Inflammatory macrophage treated with lipopolysaccharide for 4 hours (primary cell): ENCODE measurements at places on chromosomes 12 and 14.

- no peak for DNase-seq
Observed at GRCh38 chr12:126346087-126346486, 1280.9 kb downstream of the AACS start.

- peak; percentile 95 for DNase-seq
Observed at GRCh38 chr12:26360062-26360461, 164.7 kb downstream of the SSPN start.

GRCh38 chr12:33111850-33112249 lies 215.3 kb upstream of the PKP2 start:
- no peak for DNase-seq

- DNase-seq = no peak
Observed at GRCh38 chr12:30926243-30927221, at the start of gene TSPAN11. TSPAN11 (plus strand) TSS chr12:30926748; CDS start chr12:30953992, 27,244 bp downstream.

DNA sequence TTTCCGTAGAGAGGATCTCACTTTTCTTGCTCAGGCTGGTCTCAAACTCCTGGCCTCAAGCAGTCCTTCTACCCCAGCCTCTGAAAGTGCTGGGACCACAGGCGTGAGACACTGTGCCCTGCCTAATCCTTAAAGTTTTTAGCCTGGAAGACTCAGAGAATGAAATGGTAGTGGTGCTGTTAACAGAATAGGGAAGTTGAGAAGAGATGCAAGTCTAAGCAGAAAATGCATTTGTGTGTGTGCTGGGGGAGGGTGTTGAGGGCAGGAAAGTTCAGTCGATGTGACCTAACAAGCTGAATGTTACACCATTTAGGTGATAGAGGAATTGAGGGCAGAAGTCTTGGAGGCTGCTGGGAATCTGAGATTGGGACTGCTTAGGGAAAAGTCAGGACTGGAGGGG lies 6.9 kb upstream of the TUBA1A start:
- DNase-seq = peak; percentile 65

GRCh38 chr12:118058881-118059280 lies 2.1 kb downstream of the WSB2 start:
- no peak for DNase-seq

DNA sequence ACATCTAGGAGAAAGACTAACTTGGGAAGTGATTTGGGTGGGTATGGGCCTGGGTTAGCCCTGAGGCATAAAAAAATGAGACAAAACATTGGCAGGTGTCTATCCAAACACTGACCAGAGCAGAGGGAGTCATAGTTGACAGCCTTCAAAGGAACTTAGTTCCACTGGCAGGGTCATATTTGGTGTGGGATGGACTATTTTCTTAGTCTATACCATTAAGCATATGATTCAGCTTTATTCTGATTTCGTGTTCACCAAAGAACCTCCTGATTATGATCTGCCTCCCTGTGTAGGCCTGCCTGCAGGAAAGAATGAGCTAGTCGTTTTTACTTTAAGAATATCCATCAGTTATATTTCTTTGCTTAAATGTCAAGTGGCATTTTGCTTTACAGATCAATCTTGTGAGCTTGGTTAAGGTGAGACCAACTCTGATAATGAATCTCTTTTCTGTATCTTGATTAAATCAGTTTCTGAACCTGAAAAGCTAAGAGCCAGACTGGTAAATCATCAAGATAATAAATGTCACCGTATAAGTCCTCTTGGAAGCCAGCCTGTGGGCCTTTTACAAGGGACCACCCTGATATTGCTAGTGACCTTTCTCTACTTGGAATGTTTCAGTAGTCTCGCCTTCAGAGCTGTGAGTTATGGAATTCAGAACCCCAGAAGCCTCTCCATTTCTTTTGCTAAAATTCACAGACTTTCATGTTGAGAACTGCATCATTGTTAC lies 182.9 kb downstream of the MON2 start:
- no peak for DNase-seq

DNA sequence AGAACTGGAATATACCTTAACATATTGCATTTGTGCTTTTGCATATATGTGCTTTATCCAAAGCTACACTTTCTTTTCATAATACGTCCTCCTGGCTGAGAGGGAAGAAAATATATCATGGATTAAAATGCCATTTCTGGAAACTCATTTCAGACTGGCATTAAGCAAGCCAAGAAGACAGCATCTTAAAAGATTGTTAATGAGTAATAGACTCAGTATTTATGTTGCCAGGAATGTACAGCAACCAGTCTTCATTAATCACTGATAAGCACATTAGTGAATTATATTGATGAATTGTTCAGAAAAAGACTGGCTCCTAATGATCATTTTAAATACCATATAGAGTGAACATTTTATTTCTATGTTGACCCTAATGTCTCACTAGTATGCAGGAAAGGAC lies 134.9 kb upstream of the IFNG-AS1 start:
- no peak for DNase-seq

DNA sequence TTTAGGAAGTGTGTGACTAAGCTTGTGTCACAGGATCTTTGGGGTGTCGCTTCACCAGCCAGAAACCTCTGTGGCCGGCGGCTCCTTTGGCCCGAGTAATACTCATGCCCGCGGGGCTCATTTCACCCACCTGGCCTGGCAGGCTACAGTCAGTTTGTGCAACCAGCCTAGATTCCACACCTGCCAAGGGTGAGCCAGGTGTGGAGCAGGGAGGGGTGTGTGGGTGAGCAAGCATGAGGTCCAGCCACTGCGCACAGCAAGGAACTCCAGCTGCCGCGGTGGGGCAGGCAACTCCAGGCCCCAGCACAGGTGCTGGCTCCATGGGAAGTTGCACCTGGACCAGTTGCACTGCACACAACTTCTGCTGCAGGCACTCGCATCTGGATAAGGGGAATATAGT lies 462.3 kb upstream of the LRFN5 start:
- no peak for DNase-seq

GRCh38 chr12:94174576-94174975 lies 26.2 kb downstream of the PLXNC1 start:
- peak; percentile 87 for DNase-seq

GRCh38 chr14:49553892-49554291 lies 32.3 kb downstream of the RPS29 start:
- DNase-seq = no peak

DNA sequence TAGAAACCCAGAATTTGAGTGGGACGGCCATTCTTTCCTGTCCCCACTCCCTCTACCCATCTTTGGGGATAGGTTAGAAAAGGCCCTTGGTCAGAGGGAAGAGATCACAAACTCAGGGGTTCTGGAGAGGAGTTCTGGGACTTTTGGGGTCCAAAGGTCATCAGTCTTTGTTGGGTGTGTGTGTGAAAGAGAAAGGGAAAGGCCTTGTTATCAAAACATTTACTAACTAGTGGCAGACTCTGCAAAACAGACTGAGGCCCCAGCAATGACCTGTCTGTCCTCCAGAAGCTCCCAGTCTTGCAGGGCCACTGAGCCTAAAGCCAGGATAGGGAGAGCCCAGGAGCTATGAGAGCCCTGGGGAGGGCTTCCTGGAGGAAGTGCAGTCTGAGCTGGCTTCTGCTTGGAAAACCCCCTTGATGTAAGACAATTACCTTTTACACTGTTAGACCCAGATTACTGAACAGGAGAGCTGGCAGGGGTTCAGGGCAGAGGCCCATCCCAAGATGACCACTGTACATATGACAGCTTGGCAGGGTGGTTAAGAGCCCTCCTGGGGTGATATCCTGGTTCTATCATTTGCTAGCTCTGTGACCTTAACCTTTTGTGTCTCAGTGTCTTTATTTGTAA lies 429.1 kb upstream of the CCDC196 start:
- no peak for DNase-seq

DNA sequence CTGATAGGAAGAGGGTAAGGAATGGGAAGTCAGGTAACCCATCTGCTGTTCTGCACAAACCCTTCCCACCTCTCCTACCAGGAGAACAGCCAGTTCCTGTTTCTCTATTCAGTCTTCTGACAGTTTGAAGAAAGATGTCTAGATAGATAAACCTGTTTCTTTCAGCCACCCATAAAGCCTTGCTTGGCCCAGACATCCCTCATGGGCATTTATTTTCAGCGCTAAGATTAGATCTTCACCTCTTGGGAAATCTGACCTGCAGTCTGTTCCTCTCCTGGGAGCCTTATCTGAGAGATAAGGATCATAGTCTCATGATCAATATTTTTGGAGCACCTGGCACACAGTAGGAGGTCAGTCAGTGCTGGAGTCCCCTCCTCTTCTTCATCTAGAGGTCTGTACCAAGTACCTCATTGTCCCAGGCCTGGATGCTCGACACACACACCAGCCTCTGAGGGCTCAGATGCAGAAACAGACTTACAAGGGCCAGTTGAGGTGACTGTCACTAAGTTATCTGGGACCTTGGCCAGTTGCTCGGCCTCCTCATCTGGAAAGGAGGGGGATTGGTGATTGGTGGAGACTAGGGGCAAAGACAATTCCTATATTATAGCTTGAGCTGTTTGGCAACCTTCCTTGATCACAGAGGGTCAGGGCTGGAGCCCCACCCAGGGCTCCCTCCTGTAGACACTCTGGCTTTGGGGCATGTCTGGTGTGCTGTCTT lies 18.2 kb downstream of the ACVRL1 start:
- no peak for DNase-seq

- no peak for DNase-seq
Observed at GRCh38 chr12:60724984-60725383, 1129.2 kb downstream of the SLC16A7 start.

- DNase-seq = peak; percentile 20
Observed at GRCh38 chr12:104494137-104494792, 37.5 kb downstream of the CHST11 start.

DNA sequence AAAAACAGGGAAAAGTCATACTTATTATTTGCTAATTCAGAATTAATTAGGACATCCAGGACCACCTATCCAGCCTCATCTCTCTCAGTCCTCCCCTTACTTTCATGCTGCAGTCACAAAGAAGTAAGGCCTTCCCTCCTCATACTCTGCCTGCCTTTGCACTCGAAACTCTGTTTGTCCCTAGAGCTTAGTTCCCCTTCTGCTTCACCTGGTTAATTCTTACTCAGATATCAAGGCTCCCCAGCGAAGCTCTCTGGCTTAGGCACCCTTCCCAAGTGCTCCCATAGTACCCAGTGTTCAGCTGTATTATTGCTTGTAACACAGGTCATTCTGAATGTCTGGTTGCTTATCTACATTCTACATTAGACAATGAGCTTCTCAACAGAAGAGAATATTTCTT lies 81.3 kb downstream of the ERGIC2 start:
- DNase-seq = peak; percentile 17

DNA sequence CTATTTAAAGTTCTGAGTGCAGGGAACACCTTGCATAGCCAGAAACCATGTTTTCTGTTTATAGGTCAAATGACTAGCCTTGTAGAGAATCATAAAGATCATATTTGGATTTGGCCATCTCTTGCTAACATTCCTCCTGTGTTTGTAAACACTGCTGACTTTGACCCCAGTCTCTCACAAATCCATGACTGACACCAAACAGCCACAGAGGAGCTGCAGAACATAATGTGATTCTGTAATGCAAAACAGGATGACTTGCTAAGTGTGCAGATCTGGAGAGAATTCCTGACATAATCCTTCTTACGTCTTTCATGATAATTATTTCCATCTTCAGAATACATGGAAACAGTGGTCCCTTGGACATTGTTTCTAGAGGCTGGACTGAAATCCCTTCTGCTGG lies 211.8 kb downstream of the BMP4 start:
- no peak for DNase-seq

- DNase-seq = no peak
Observed at GRCh38 chr12:18427520-18427919, 166.2 kb downstream of the PIK3C2G start.

DNA sequence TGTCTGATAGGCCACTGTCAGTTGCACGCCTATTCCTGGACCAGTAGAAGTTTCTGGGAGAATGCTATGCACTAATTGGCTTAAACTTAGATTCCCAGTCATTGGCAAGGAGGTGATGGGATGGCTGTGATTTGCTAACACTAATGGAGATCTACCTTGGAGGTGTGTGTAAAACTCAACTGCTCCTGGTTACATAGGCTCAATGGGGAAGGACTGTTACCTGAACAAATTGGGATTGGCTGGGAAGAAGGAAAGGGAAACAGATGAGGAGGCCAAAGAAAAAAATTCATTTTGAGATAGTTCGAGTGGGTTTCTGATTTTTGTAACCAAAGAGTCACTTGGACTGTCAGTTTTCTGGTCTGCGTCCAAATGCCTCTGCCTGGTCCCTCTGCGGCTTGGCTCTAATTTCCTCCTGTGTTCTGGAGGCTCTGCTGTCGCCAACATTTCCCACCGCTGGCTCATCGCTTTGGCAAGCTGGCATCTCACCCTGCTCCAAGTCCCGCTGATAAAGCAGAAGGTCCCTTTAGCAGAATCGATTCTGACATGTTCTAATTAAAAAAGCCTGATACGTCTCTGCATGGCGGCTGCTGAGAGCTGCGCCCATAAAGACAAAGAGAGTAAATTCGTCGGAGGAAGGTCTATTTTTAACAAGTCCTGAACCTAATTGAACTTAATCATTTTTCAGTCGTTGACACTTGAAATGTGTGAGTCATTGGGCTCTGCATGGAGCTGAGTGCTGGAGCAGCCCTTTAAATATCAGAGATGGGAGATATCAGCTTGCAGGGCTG lies 2.0 kb upstream of the CCDC63 start:
- no peak for DNase-seq

DNA sequence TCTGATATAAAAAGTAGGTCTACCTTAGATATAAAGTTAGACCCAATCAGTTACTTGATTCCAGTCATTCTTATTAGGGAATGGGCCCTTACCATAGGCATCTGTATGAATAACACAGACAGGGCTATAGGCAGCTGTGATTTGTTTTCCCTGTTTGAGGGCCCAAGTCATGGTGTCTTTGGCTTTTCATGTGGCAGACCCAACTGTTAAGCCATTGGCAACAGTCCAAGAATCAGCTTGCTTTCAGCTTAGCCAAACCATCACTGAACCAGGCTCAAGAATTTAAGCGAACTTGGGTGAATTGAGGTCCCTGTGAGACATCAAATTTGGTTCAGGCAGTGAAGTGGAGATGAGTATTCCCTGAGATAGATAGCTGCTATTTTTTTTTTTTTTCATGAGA lies 111.2 kb downstream of the LRRIQ1 start:
- no peak for DNase-seq

DNA sequence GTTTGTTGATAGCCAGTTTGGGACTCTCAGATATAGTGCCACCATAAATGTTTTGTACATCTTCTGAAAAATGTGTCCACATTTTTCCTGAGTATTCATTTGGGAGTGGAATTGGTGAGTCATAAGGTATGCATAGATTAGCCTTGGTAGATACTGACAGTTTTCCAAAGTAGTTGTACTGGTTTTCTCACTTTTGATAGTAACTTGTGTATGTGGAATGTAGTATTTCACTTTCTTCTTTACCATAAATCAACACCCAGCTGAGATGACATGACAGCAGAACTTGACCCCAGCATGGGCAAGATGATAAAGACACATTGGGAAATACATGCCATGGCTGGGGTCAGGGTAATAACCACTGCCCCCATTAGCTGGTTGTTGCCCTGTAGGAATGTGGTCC lies 5.4 kb downstream of the FBXW8 start:
- no peak for DNase-seq
